Erythroblast (primary cell): ENCODE measurements at places on chromosomes 12 and 14.

DNA sequence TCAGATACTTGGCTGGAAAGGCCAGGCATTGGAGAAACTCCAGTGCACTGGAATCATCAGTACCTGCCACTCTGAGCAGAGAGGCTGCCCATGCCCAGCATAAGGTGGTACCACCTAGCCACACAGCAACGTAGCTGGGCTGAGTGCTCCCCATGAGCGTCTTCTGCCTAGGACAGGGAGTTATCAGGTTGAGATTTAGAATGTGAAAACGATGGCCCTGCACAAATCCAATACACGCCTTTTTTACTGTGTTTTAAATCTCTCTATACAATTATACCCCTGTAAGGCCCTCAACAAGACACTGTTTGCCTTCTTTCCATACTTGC lies 66.7 kb upstream of the PTGR2 start:
- no peak for DNase-seq

GRCh38 chr14:69986336-69986735 lies 107.1 kb downstream of the SMOC1 start:
- no peak for DNase-seq

- DNase-seq: peak; percentile 81
Observed at GRCh38 chr12:6534945-6535696, 804 bp downstream of the GAPDH start.

DNA sequence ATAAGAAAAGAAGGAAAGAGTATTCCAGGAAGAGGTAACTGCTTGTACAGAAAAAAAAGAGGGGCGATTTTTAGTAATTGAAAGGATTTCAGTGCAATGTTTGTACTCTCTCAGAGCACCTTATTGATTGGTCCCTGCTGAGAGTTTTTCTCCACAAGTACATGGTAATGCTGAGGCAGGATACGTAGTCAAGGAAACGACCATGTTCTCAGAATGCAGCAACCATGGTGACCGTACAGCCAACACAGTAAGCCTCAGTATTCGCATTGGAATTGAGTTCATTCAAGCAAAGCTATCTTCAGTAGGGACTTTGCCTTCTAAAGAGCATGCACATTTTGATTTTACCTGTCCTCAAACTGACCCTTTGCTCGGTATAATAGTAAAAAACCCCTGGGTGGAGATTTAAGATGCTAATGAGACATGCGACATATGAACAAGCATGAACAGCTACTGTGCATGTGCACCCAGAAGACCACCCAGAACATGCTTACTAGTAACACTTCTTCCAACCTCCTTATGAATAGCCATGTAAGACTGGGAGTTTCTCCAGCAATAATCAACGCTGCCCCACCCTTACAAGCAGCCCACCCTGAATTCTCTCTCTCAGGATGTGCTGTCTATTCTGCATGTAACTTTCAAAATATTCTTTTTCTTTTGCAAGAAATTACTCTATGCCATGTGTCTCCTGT lies 6.2 kb upstream of the SLC41A2 start:
- DNase-seq: no peak

- no peak for DNase-seq
Observed at GRCh38 chr12:130198026-130198662, 35.9 kb downstream of the FZD10 start.

DNA sequence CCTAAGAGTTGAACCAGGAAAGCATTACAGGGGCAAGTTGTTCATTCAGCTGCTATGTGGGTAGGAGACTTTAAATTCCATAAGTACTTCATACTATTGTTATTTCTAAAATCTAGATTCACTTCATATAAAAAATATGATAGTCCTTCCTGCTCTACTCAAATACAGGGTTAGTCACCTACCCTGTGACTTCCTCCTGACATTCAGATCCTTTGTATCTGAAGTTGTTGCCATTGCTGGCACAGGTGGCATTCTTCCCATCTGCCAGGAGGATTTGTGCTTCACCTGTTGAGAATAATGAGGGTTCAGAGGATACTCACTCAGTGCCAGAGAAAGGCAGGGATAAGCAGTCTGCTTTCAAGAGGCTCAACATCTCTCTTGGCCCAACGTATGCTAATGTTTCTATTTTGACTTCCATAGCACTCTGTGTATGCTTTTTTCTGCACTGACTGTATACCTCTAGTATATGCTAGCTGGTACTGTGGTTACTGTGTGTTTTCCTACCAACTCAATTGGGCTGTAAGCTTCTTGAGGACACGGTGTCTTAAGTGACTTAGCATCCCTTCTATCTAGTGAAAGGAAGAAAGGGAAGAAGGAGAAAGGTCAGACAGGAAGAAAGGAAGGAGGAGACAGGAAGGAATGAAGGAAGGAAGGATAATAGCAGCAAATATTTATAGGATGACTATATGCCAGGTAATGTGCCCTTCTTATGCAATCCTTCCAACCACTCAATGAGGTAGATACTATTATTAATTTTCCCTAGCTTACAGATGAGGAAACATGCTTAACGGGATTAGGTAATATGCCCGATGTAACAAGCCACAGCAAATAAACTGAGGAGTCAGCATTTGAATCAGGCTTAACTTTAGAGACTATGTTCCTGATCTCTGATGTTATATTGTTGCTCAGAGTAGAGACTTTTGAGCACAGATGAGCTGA lies 38.5 kb upstream of the FGF6 start:
- no peak for DNase-seq

DNA sequence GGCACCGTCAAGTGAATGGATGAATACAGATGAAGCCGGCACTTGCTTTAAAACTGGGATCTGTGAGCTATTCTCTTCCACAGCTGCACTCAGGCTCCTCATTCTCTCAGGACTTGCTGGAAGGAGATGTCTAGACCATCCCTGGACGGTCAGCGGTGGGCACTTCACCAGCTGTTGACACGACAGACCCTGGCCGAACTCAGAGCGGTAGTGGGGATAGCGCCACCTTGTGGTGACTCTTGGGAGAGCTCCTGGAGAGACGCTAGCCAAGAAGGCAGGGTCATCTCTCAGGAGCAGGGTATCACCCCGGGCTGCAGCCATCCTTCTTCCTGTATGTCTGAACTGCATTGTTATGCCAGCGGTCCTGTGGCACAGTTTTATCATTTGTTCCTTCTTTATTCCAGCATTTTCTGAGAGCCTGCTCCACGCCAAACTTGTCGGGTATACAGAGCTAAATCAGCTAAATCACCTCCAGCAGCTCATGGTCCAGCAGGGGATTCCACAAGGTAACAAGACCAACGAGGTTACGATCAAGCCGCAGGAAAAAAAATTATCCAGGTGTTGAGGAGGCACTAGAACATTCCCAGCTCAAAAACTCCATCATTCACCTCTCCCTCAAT lies 10.0 kb downstream of the WNT1 start:
- peak; percentile 63 for DNase-seq

DNA sequence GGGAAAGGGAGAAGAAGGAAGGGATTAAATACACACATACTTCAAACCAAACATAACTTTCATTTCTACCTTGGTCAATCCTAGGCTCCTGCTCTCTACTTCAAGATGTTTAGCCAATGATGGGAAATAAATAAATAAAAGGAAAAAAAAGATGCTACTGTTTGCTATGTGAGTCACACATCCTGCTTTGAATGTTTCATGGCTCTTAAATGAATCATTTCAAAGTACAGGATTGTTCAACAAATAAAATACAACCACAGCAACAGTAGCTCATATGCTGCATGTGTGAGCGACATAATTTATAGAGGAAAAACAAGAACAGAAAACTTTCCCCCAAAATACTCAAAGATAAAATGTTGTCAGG lies 54.3 kb upstream of the NPFF start:
- DNase-seq: no peak

DNA sequence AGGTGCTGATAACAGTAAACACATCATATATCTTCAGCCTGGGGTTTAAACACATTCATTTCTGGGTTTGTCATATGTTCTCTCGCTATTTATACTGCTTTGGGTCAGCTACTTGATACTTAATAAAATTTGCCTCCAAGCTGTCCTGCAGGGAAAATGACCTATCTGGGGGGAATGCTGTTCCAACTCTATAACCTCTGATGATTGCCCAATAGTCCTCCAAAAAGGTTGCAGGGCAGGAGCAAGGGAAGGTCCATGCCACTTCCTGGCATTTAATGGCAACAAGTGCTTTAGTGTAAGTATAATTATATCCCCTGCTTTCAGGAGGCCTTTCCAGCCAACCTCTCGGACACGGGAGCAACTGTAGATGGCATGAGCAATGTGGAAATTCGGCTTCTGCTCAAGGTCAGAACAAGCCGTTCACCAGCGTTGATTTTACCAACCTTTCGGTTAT lies 198.0 kb upstream of the EEA1 start:
- no peak for DNase-seq

DNA sequence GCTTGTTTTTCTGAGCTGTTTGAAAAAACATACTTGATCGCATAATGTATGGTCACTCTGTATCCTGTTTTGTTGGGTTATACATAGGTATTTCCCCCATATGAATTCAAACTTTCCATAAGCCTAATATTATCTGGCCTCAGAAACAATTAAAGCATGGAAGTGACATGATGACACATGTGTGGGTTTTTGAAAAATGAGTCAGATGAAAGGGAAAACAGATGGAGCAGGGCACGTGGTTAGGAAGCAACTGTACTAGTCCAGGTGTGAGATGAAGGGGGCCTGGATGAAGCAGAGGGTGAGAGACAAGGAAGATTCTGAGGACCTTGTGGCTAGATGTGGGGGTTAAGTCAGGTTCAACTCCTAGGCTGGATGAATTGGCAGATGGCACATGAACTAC lies 92.7 kb upstream of the DNM1L start:
- DNase-seq: no peak

DNA sequence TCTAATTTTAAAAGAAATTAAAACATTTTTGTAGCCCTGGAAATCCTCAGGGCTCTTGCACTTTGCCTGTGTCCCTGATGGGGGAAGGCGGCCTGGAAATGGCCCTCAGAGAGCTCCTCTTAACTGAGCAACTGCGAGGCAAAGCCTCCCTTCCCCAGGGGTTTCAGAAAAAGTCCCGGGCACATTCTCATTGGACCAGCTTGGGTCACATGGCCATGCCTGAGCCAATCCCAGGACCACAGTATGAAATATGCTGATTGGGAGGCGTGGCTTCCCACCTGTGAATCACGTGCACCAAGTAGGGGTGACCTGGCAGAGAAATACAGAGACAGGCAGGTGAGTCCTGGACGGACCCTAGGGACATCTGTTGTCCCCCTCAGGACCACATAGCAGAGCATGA lies 90.4 kb upstream of the SFSWAP start:
- no peak for DNase-seq
